Vein endothelial cell (primary cell): ENCODE measurements at places on chromosomes 2 and 18. TPM values are rescaled to one million over a fixed set of nuclear protein-coding genes. Genes with fewer than 3 reads are reported as not detected.

The FEV gene
- not detected in 2 replicates for total RNA-seq

The CRYGA gene
- not detected in 2 replicates for total RNA-seq

The REG3G gene
- not detected in 2 replicates for total RNA-seq

The CEP68 gene
- total RNA-seq: 31.0 and 32.0 TPM in 2 replicates

The BMP10 gene
- total RNA-seq: 0.33 TPM in 1 of 2 replicates, not detected in the other

The RALB gene
- total RNA-seq: 100 and 160 TPM in 2 replicates

The HMSD gene
- not detected in 2 replicates for total RNA-seq

The ZNF892 gene
- total RNA-seq: 6.5 and 8.4 TPM in 2 replicates
